CD4-positive, alpha-beta T cell treated with Interleukin-4 for 4 hours (primary cell): ENCODE measurements at places on chromosomes 2 and 18.

- no peak for DNase-seq
Observed at GRCh38 chr2:7096726-7097352, 179.6 kb downstream of the RNF144A start.

GRCh38 chr2:161761160-161761559, 136.9 kb downstream of the SLC4A10 start:
- no peak for DNase-seq

- DNase-seq = no peak
Observed at GRCh38 chr2:240640939-240641338, 15.7 kb downstream of the GPR35 start.

- no peak for DNase-seq
Observed at GRCh38 chr2:197398913-197399312, 35.9 kb downstream of the SF3B1 start.

DNA sequence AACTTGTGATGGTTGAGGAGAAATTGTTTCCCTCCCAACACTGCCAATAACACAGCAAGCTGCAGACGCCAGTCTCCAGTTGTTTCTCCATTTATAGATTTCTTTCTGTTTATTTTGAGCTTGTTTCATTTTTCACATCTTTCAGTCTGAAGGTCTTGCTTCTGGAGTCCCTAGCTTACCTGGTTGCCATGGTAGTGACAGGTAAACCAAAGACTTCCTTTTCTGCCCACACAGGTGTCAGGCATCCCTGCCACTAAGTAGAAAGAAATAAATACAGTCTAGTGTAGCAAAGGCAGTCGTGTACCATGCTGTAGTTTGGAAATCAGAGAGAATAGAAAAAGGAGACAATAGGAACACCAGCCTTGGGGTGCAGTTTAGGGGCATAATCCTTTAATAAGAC, 82.8 kb downstream of the MARCHF4 start:
- DNase-seq = no peak

- no peak for DNase-seq
Observed at GRCh38 chr18:74387383-74387782, 69.7 kb downstream of the DIPK1C start.

GRCh38 chr2:200687922-200688920, 102.4 kb downstream of the AOX1 start:
- DNase-seq = no peak

GRCh38 chr2:138496096-138496651, 5.4 kb upstream of the SPOPL start:
- DNase-seq = no peak

DNA sequence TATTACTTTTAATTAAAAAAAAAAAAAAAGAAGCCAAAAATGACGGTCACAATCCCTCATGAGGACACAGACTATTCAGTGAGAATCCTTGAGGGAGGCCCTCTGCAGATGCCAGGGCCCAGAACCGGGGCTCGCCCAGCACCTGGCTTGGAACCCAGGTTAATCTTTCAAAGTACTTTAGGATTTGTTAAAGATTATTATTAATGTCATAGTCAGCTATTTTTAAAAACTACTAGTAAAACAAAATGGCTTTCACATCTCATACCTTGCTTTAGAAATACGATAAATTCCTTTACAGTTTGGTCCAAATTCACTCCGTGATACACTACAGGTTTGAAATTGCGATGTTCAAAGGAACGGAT, 27.1 kb downstream of the C2orf76 start:
- no peak for DNase-seq

DNA sequence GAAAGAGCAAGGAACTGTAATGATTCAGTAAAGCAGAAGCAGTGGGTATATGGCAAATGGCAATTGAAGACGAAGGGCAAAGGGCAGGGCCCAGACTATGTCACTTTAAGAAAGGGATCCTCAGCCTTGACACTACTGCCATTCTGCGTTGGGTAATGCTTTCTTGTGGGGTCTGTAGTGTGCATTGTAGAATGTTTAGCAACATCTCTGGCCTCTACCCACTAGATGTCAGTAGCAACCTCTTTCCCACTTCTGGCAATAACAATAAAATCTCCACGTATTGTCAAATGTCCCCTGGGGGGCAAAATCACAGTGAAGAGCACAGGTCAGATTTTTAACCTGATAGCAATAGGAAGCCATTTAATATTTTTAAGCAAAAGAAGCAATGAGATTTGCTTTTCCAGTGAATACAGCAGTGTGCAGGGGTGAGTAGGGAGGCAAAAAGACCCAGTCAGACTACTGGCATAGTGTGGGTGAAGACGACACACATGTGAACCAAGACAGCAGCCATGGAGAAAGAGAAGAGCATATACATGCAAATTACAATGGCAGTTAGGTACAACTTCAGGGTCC, 209.5 kb downstream of the DYM start:
- DNase-seq = no peak

- no peak for DNase-seq
Observed at GRCh38 chr18:10239103-10239502, 215.3 kb upstream of the APCDD1 start.

- DNase-seq = no peak
Observed at GRCh38 chr2:131063501-131064283, 29.6 kb downstream of the FAM168B start.

- no peak for DNase-seq
Observed at GRCh38 chr18:26656944-26657536, 108.7 kb upstream of the KCTD1 start.

DNA sequence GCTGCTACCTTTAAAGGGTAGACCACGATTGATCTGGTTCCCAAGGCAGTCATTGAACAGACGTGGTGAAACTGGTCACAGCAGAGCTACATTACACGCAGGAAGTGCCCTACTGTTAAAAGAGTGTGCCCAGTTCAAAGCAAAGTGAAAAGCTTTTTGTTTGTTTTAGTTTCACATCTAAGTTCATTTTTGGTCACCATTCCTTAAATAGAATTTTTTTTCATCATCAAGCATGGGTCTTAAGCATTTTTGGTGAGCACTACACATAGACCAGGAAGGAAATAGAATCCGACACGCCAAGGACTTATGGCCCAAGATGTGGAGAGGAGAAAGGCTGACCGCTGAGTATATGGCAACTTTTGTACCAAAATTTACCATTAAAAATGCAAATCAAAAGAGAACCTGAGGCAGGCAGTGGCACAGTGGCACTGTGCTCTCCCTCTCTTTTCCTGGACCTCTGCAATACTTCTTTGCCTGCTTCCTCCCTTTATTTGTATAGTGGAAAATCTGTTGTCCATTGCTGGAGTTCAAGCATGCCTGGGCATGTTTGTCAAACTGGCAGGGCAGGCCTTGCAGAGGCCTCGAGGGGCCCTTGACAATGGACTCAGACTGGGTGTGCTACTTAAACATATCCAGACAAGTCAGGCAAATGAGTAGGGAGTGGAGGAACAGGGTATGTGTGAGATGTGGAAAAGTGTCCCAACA, 42.6 kb upstream of the HNRNPA3 start:
- no peak for DNase-seq

- DNase-seq = no peak
Observed at GRCh38 chr2:19881908-19882265, 19.9 kb downstream of the TTC32 start.

GRCh38 chr2:103808814-103809213, 1045.1 kb upstream of the POU3F3 start:
- DNase-seq = no peak

DNA sequence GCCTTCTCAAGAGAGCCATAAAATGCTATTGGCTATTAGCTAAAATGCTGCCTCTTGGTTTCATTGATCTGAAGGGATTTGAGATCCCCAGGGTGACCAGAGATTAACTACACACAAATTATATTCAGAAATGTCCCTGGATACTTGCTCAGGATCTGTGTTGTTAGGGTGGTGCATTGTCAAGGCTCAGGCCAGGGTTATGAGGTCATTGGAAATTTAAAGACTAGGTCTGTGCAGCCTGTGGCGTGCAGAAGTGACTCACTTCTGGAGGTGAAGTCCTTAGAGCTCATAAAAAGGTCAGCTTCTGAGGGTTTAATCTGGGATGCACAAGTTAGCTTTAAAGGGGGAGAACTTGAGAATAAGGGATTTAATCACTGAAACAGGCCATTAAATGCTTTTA, 23.5 kb downstream of the LRRTM1 start:
- DNase-seq = no peak

- DNase-seq = no peak
Observed at GRCh38 chr2:153291718-153292117, 186.8 kb downstream of the RPRM start.

- no peak for DNase-seq
Observed at GRCh38 chr2:121099329-121100290, 185.4 kb downstream of the TFCP2L1 start.

GRCh38 chr2:127954857-127955256, 69.1 kb upstream of the AMMECR1L start:
- no peak for DNase-seq

- peak; percentile 41 for DNase-seq
Observed at GRCh38 chr2:225282858-225283710, 116.4 kb upstream of the NYAP2 start.

DNA sequence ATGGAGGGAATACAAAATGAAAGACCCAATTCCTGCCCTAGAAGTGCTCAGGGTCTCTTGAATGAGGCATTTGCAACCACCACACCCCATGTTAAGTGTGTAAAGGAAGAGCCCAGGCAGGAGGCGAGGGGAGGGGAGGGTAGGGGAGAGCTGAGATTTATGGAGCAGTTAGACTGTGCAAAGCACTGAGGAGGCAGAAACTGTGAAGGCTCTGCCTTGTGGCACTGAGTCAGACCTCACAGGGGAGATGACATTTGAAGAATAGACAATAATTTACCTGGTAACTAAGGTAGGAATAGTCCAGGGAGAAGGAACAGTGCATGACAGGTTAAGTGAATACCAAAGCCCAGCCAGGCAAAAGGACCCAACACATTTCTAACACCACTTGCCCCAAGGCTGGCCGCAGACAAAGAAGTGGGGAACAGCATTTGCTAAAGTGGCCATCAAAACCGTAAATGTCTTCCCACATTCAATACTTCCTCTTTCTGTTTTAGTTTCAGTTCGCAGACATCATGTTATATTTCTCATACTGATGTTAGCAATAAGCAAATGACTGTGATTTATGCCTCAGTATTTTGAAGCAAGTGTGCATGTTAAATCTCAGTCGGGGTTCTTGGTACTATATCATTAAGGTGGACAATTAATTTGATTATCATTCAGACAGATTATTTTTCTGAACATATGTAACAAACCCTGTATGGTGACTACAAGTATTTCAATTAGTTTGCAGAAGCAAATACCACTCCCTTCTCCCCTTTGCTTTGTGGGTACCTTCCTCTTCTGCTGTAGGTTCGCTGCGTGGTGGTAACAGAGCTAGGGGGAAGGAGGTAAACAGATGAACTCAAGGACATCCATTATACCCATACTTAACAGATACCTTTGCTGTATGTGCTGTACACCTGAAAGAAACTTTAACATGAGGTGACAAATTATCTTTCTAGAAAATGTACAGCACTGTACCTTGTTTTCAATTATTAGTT, 27.5 kb downstream of the CDH20 start:
- DNase-seq = no peak

GRCh38 chr2:133993160-133993559, 260.7 kb upstream of the MGAT5 start:
- DNase-seq = no peak

GRCh38 chr2:191690327-191690726, 12.4 kb downstream of the NABP1 start:
- no peak for DNase-seq

GRCh38 chr2:97761192-97761591, 47.8 kb downstream of the ZAP70 start:
- DNase-seq = peak; percentile 48

- DNase-seq = no peak
Observed at GRCh38 chr18:260547-260946, 7.3 kb downstream of the THOC1 start.

GRCh38 chr2:158745067-158745865, 49.9 kb upstream of the DAPL1 start:
- peak; percentile 21 for DNase-seq

GRCh38 chr18:7728297-7728696, 161.2 kb downstream of the PTPRM start:
- no peak for DNase-seq
